ENCODE measurements at places on chromosomes 2 and 18.
A peak's percentile ranks its signal among the peaks of the same experiment; 100 is the strongest.

- DNase-seq: no peak
Observed at GRCh38 chr18:75524841-75525240, 97.3 kb upstream of the SMIM21 start.

DNA sequence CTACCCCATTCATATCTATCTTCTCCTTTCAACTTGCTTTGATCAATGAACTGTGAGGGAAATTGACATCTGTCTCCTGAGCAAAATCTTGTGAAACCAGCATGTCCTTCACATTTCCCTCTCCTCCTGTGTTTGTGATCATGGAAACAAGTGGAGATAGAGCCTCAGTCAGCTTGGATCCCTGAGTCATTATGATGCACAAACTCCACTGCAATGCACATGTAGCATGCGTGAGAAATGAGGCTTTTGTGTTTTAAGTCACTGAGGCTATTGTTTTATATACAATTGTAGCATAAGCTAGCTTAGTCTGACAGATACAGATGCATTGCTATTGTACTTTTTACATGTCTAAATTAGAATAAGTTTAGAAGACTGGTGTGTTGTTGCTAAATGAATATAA, 85.2 kb upstream of the HNMT start:
- no peak for DNase-seq

DNA sequence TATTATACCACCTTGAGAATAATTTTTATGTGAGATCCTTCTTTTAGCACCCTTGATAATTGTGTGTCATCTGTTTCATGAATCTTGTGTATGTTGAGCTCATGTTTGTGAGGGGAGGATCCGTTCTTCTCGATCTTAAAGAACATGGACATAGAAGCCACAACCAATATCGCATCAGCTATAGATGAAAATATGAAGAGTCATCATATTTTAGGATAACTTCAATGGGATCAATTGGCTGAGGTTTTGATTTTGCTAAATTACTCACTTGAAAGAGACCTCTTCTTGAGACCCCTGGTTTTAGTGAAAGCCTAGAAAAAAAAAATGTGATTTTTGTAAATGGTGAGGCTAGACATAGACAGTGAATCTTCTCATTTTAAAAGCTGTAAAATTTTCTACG, 385.3 kb upstream of the NRP2 start:
- no peak for DNase-seq

DNA sequence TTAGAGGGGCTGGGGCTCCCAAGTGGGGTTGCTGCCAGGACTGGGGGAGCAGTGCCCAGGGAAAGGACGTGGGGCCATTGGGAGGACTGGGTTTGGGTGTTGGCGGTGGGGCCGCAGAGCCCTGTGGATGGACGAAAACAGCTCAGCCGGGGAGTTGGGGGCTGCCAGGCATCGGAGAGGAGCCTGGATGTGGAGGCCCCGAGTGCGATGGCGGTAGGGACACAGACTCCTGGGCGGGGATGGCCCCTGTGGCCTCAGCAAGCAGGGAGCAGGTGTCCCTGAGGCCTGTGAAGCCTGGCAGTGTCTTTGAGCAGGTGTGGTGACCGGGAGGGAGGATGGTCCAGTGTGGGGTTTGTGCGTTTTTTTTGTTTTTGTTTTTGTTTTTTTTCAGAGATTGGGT, 13.3 kb downstream of the CTDP1 start:
- DNase-seq: no peak

- DNase-seq: no peak
Observed at GRCh38 chr18:70513502-70514171, 224.8 kb downstream of the SOCS6 start.

DNA sequence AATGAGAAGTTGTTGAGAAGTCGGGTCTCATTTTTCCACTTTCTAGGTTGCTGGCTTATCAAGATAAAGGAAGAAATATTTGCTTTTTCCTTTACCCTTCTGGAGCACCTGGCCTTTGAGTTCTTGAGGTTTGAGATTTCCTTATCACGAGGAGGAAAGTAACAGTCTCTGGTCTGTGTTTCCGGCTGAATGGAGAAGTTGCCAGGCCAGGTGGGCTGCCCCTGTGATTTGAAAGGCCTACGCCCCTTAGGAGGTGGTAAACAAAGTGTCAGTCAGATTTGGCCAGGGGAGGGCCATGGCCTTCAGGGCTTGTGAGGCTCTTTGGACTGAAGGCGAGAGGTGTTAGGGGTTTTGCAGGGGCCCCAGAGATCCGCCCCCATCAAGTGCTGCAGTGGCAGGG, 156.7 kb upstream of the HAAO start:
- no peak for DNase-seq

GRCh38 chr2:46502291-46502885, 23.0 kb downstream of the TMEM247 start:
- DNase-seq: no peak

GRCh38 chr18:57804557-57804956, 1.4 kb upstream of the ATP8B1 start:
- DNase-seq: no peak

- DNase-seq: no peak
Observed at GRCh38 chr18:48393776-48394175, 15.4 kb downstream of the ZBTB7C start.

DNA sequence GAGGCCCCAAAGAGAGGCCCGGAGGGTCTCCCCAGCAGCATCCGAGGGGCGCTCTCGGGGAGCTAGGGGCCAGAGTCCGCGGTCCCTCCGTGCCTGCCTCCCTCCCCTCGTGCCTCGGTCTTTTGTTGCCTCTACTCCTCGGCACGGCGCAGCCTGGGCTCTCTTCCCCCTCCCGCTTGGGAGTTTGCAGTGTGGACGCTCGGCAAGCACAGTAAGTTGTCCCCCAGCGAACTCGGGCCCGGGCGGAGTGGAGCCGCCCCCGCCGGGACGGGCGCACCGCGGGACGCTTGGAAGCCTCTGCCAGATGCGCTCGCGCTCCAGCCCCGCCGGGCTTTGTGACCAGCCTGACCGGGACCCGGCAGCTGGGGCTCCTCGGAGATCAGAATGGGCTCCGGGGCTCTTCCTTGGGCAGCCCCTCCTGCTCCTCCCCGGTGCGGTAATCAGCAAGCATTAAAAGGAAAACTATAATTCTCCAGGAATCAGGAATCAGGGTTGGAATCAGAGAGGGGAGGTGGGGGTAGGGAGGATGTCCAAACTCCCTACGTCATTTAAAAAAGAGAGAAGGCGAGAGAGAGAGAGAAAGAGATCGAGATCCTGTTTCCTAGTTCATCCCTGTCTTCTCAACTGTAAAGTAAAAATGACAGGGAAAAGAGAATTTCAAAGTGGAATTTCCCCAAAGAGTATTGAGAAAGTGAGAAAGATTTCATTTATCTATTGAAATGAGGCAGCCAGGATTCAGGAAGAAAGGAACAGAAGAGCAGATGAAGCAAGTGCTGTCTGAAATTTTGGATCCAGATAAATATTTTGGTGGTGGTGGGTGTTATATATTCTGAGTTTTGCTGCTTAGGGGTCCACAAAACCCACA, 786 bp upstream of the TMEM200C start:
- no peak for DNase-seq

- DNase-seq: no peak
Observed at GRCh38 chr2:239193925-239194677, 206.7 kb downstream of the HDAC4 start.

GRCh38 chr2:143486976-143487375, 357.8 kb downstream of the ARHGAP15 start:
- DNase-seq: no peak

- no peak for DNase-seq
Observed at GRCh38 chr2:102200539-102200938, 13.7 kb downstream of the IL1RL2 start.

GRCh38 chr2:164868563-164869419, 27.2 kb upstream of the COBLL1 start:
- DNase-seq: no peak

GRCh38 chr2:73163483-73164367, 38.6 kb upstream of the NOTO start:
- DNase-seq: peak; percentile 63

Data from CD4-positive, alpha-beta T cell treated with Interleukin-6 at 100 ng/mL for 8 hours (primary cell).